ENCODE measurements at places on chromosomes 7 and 10.
A peak's percentile ranks its signal among the peaks of the same experiment; 100 is the strongest.

DNA sequence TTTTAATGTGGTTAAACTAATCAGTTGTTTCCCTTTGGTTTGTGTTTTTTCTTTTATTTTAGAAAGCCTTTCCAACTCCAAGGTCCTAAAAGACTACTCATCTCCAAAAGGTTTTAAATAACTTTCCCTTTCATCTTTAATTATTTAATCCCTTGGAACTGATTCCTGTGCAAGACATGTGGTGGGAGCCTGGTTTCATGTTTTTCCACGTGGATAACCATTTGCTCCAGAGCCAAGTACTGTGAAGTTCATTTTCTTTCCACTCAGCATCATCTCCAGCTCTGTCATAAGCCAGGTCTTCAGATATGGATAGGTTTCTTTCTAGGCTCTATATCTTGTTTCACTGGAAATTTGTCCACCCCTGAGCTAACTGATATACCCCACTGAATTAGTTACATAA lies 16.7 kb downstream of the PPP1R3C start:
- peak; percentile 30 for DNase-seq

GRCh38 chr7:142487124-142487523 lies 229.3 kb upstream of the PRSS58 start:
- no peak for DNase-seq

DNA sequence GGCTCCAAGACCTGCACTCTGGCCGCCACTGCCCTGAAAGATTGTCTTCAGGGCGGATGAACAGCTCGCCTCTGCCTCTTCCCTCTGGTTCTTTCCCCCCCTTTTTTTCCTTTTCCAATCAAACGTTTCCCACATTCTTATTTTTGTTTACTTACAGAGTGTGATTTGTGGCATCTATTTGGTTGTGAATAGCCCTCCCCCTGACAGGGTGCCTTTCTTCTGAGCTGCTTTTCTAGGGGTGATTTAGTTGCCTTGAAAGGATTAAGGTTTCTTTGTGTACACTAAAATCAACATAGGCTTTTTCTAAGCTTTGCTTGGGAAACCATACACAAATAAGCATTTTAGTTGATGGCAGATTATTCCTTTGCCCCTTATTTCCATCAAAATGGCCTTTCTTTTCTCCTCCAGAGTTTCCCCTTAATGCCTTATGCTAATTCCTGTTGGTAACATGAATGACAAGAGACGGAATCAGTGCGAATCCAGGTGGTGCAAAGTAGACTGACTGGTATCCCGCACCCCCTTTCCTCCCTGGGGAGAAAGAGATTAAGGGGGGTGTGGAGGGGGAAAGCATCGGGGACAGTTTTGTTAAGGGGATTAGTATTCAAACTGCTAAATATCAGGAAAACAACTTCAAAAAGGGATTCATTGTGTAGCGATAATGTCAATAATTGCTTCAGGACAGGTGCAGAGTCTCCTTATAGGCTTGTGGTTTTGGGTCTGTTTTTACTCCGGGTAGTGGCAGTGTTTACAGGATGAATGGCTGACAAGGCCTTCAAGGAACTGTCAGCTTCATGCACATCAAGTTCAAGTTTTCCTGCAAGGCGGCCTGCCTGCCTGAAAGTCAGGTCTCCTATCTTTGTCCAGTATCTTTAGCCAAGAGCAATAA lies 431.6 kb upstream of the GALNT17 start:
- DNase-seq = no peak

GRCh38 chr7:158043551-158044481 lies 543.8 kb downstream of the PTPRN2 start:
- DNase-seq = no peak

GRCh38 chr7:25246306-25246705 lies 18.0 kb upstream of the NPVF start:
- no peak for DNase-seq

DNA sequence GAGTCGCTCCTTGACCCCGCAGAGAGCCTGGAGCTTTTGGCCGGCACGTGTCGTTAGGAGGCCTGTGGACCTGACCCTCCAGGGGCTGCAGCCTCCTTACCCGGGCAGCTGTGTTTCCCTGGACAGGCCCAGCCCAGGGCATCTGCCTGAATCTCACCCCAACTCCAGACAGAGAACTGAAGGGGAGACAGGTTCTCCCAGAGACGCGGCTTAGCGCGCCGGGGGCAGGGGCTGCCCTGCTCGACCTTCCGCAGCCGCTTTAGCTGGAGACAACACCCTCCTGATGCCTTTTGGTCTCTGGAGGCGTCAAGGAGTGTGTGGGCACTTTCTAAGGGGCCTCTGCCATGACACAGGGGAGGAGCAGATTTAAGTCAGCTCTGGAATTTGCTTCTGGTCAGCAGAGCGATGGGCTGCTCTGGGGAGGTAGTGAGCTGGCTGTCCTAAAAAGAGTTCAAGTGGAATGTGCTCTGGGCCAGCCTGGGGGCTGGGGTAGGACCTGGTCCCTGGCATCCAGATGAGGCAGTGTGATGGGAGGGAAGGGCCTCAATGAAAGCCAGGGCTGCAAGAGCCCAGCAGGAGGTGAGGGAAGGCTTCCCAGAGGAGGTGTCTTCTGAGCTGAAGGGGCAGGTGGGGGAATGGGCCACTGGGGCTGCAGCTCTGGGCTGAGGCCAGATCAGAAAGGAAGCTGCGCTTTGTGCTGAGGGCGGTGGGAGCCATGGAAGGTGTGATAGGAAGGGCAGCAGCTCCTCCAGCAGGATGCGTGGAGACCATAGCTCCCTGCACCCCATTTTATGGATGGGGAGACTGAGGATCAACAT lies 5.8 kb downstream of the GRIFIN start:
- no peak for DNase-seq

DNA sequence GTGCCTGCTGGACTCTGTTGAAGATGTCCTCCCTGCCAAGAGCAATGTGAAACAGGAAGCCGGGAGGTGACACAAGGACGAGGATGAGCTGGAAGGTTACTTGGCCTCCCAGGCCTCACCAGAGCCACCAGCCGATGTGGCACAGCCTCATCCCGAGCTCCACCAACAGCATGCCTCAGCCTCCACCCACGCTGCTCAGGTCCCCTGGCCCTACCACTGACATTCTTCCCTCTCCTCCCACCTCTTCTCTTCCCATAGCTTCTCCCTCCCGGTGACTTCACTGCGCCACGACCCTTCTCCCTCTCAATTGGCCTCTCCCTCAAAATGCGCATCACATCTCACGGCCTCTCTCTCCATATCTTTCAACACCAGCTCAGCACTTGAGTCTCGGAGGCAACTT lies 249.9 kb downstream of the SKAP2 start:
- DNase-seq = no peak

DNA sequence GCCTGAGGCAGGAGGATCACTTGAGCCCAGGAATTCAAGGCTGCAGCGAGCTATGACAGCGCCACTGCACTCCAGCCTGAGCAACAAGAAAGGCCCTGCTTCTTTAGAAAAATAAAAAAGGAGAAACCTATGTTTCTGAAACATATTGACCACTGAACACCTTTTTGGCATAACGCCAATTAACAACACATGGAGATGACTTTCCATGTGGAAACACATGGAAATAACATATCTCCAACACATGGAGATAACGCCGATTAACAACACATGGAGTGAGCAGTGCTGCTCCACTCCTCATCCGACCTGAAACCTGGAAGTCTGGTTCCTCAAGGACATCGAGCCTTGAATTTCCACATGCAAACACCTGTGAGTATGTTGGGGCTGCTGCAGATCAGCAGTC lies 126.9 kb downstream of the KCNMA1 start:
- no peak for DNase-seq

GRCh38 chr7:41003611-41003940 lies 699.3 kb downstream of the INHBA start:
- DNase-seq = peak; percentile 82

GRCh38 chr10:17216217-17216900 lies 11.7 kb upstream of the VIM start:
- peak; percentile 97 for DNase-seq

DNA sequence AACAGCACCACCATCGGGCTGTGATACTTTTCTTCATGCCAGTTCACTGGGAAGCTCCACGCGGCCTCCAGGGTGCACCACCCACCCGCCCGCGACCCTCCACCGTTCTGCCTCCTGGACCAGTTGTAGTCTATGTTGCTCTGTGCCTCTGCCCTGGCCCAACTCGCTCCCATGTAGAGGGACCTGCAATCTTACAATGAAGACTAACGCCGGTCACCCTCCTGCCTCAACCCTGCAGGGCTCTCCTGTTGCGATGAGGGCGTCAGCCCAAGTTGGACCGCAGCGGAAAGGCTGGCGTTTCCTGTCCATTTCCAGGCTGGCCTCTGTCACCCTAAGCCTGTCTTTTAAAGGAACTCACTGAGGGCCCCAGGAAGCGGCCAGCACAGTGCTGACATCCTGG lies 34.9 kb downstream of the IL15RA start:
- no peak for DNase-seq

DNA sequence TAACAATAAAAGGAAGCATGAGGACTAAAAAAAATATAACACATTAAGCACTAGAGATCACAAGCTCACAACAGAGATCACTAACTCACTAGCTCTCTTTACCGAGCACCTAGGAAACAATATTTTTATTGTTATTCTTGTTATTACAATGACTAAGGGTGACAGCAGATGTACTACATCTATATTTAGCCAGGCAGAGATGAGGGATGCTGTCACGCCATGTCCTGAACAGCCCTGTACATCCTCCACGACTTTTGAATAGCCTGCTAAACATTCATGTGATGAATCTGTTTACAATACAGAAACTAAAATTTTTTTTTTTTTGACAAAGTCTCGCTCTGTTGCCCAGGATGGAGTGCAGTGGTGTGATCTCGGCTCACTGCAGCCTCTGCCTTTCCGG lies 22.7 kb downstream of the FAM133B start:
- no peak for DNase-seq

DNA sequence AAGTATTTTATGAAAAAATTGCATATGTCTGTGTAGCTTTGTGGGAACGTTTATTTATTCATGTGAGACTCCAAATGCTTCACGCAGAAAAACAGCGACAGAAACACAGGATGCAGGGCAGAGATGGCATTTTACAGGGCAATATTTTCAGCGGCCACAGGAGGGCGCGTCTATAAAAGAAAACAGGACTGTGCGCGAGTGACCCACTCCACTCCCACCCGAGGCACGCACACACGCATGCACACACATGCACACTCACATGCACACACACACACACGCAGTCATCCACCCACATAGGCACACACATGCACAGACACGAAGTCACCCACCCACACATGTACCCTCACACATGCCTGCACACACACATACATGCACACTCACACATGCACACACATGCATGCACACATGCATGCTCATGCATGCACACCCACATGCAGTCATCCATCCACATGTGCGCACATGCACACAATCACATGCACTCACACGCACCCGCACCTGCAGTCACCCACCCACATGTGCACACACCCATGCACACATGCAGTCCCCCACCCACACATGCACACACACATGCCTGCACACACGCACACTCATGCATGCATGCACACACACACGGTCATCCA lies 96.3 kb downstream of the DNAJB6 start:
- peak; percentile 34 for DNase-seq

- DNase-seq = no peak
These were observed 148.7 kb downstream of the WDR11 start for GRCh38 chr10:120999868-121000267.

- peak; percentile 40 for DNase-seq
These were observed 28.1 kb downstream of the DLG5 start for GRCh38 chr10:77898323-77899079.

GRCh38 chr7:141455723-141456122 lies 95.5 kb upstream of the AGK start:
- DNase-seq = no peak

- no peak for DNase-seq
These were observed 892.9 kb downstream of the LRMDA start for GRCh38 chr10:76324283-76324682.

DNA sequence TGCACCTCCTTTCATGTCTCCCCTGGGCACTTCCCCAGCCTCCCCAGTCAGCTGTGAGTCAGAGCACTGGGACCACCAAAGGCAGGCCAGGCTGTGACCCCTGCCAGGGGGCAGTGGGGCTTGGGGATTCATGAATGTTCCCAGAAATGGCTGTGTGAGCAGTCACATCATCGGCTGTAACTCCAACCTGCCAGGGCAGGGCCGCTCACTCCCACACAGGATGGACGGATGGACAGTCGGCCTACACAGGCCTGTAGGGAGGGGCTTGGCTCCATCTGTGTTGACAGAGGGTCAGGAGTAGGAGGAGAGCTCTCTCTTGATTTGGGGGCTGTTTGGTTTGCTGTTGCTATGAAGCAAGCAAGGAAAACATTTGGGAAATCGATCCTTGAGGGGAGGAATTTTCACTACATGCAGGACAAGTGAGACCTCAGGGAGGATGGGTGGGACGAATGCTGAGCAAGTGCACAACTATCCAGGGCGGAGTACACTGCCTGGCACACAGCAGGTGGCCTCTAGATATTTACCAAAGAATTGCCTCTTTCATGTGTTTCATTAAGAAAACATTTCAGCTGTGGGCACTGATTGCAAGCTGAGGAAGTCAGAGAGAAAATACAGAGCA lies 2.9 kb upstream of the IGFBP1 start:
- peak; percentile 87 for DNase-seq

DNA sequence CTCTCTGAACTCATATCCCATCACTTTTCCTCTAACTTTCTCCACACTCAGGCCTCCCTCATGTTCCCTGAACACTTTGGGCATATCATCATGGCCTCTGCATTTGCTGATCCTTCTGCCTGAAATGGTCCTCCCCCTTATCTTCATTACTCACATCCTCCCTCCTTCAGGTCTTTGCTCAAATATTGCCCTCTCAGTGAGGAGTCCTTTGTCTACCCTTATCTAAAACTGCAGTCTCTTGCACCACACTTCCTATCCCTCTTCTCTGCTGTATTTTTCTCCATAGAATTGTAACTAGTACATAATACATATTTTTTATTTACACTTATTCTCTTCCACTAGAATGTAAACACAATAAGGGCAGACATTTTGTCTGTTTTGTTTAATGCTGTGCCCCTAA lies 41.7 kb downstream of the DNAJC1 start:
- DNase-seq = peak; percentile 86

GRCh38 chr7:16579216-16579615 lies 52.6 kb downstream of the LRRC72 start:
- DNase-seq = no peak

DNA sequence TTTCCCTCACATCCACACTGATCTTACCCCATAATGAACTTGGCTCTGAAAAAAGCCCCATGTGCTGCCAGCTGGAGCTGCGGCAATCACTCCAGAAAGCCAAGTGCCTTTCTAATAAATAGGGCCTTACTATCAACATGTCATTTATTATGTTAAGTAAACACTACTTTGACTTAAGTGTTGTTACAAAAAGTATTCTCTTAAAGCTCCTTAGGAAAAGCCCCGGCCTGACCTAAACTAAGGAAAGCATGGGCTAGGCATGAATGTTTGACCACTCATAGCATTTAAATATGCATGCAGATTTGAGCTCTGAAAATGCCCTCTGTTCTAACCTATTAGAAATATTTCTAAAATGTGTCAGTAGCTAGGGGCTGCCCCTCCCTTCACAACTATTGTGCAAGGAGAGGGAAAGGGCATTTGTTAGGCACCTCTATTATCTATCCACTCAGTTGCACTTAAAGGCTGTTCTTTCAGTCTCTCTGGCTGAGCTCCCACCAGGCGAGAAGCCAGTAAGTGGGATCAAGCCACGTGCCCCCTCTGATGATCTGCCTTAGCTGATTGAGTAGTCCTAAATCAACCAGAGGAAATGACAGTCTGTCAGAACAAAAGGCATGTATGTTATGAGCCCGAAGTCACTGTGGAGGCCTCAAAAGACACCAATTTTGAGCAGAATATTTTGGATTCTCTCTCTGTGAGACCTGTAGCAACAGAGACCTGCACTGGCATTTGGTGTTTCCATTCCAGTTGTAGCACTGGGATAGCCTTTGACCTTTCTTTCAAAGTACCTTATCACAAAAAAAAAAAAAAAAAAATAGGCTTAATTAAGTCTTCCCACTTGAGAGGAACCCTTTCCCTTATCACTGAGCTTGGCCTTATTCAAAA lies 77.1 kb downstream of the ITGB8 start:
- DNase-seq = peak; percentile 99

All from NCI-H226 (cell line).